Pancreas (tissue), 10 donors: ENCODE measurements at places on chromosomes 5 and 9. TPM values are rescaled to one million over a fixed set of nuclear protein-coding genes. Genes with fewer than 3 reads are reported as not detected.
A peak's percentile ranks its signal among the peaks of the same experiment; 100 is the strongest.

GRCh38 chr5:110900829-110901228, 162.0 kb downstream of the SLC25A46 start:
- H3K36me3 ChIP-seq: no peaks in the 10 kb centered on the region
- H3K4me1 ChIP-seq: no peaks in the 10 kb centered on the region
- H3K27ac ChIP-seq: no peak overlapping the region
- DNase-seq: no peak
- no peaks in the 10 kb centered on the region for H3K27me3 ChIP-seq
- H3K4me3 ChIP-seq: no peak overlapping the region

GRCh38 chr9:38130724-38131123, 61.7 kb upstream of the SHB start:
- H3K4me1 ChIP-seq: no peaks in the 10 kb centered on the region
- no peaks in the 10 kb centered on the region for H3K36me3 ChIP-seq
- H3K27me3 ChIP-seq: no peaks in the 10 kb centered on the region
- peak; percentile 52 for DNase-seq

DNA sequence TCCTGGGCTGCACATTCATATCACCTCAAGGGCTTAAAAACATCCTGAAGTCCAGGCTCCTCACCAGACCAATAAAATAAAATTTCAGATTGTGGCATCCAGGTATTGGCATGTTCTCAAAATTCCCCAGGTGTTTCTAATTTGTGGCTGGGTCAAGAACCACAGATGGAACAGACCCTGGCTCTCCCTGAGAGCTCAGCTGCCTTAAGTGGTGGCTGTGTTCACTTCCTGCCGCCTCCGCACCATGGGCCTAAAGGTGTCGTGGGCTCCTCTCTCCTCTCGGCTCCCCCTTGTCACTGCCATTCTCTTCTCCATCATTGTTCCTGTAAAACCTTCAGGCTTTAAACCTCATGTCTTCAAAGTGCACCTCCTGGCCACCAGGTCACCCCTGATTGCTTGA, 17.8 kb upstream of the CCNJL start:
- no peaks in the 10 kb centered on the region for H3K27me3 ChIP-seq
- no peaks in the 10 kb centered on the region for H3K4me1 ChIP-seq
- no peak for DNase-seq
- no peak overlapping the region for H3K4me3 ChIP-seq
- no peak overlapping the region for H3K27ac ChIP-seq

DNA sequence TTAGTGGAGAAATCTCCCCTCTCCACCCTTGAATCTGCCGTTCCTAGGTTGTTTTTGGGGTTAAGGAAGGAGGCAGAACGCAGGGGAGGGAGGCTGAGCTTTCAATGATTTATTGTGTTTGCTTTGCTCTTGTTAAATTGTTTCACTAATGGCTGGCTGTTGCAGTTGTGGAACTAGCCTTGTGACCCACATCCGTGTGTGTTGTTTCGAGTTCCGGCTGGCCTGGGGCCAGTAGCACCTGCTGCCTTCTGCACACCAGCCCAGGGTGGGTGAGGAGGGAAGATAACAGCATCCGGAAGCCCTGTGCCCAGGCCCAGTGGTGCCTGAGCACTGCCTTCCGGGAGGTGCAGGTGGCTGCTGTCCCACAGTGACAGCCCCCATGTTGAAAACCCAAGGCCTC, 3.6 kb downstream of the ERGIC1 start:
- H3K36me3 ChIP-seq: no peaks in the 10 kb centered on the region
- peak overlapping the region; percentile 79 for H3K27ac ChIP-seq
- H3K27me3 ChIP-seq: no peaks in the 10 kb centered on the region
- peak; percentile 88 for DNase-seq

DNA sequence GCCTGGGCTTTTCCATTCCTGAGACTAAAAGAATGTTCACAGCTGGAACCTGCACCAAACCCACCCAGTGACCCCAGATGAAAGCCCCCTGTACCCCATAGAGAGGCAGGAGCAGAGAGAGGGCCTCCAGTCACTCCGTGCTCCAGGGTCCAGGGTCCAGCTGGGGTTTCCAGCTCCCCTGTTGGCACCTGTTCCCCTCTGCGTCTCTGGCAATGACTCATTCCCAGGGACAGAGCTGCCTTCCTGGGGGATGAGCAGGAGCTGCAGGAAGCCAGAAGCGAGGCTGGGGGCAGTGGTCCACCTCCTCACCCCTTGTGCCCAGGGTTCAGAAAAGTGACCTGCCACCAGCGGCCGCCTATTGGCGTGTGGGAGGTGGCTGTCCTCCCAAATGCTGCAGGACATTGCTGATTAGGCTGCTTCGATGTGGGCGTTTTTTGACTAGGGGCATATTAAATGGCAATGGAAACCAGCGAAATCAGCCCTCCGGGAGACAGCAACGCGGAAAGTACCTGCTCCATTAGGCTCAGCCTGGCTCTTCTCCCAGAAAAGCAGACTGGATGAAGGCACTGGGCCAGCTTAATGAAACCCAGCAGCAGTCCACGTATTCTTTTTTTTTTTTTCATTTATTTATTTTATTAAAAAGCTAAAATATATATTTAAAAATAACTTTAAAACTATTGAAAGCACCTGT, 97.4 kb downstream of the DAP start:
- no peaks in the 10 kb centered on the region for H3K27me3 ChIP-seq
- peaks cover 6% of the 10 kb centered on the region for H3K4me1 ChIP-seq
- no peaks in the 10 kb centered on the region for H3K36me3 ChIP-seq
- peak; percentile 62 for DNase-seq

- no peaks in the 10 kb centered on the region for H3K4me1 ChIP-seq
- no peak for DNase-seq
- H3K4me3 ChIP-seq: no peak overlapping the region
- no peaks in the 10 kb centered on the region for H3K36me3 ChIP-seq
- H3K27me3 ChIP-seq: no peaks in the 10 kb centered on the region
These were observed 93.9 kb downstream of the MAPKAP1 start for GRCh38 chr9:125613141-125613540.

- no peak for DNase-seq
- H3K27me3 ChIP-seq: no peaks in the 10 kb centered on the region
- no peak overlapping the region for H3K4me3 ChIP-seq
- H3K36me3 ChIP-seq: no peaks in the 10 kb centered on the region
- H3K27ac ChIP-seq: no peak overlapping the region
These were observed 641.5 kb upstream of the CDH10 start for GRCh38 chr5:25286319-25286718.

DNA sequence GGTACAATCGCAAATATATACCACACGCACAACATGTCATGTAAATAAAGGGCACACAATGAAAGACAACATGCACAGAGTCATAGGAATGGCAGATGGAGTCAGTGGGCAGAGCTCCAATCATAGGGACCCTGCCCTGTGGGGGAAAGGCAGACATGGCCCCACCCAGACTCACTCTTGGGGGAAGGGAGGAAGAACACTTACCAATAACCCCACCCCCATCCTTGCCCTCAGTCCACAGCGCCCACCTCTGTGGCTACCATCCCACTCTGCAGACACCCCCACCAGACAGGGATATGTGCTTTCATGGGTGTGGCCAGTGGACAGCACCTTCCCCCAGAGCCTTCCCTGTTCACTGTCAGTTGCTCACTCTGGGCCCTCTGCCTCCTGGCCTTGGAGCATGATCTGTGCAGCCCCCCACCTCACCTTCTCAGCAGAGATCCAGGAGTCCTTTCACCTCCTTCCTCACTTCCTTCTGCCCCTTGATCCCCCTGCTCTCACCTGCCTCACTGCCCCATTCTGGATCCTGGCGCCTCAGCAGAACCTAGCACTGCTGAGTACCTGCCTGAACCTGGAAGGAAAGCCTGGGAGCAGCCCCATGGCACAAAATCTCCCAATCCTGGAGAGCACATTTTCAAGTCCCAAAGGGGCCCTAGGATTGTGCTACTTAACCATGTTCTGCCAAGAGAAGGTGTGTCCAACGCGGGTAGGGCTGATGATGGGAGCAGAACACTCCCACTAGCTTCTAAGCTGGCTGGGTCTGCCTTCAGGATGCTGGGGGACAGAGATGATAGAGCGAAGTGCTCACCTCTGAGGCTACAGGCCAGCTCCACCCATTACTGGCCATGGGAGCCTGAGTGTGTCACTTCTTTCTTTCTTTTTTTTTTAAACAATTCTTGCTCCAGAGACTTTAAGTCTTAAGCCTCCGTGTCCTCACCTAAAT, 1.5 kb upstream of the PHF19 start:
- no peak overlapping the region for H3K27ac ChIP-seq
- no peaks in the 10 kb centered on the region for H3K4me1 ChIP-seq
- H3K27me3 ChIP-seq: no peaks in the 10 kb centered on the region
- DNase-seq: no peak
- no peak overlapping the region for H3K4me3 ChIP-seq

- peak; percentile 4 for DNase-seq
- no peak overlapping the region for H3K27ac ChIP-seq
- no peak overlapping the region for H3K4me3 ChIP-seq
- H3K4me1 ChIP-seq: no peaks in the 10 kb centered on the region
- no peaks in the 10 kb centered on the region for H3K27me3 ChIP-seq
These were observed 16.4 kb upstream of the FCN2 start for GRCh38 chr9:134863941-134864820.

DNA sequence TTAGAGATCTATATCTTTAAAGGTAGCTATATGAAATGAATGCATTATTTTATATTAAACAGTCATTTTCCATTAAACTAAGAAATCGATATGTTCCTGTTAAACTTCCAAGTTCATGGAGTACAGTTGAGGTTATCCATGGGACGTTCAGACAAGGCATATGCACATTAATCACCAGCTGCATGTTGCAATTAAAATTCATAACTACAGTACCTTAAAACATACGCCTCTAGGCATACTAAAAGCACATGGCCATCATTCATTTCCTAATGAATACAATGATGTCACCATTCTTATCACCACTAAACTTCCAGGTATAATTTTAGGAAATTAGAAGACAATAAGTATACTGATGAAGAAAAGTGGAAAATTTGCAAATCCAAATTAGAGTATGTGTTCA, 174.3 kb downstream of the CDH12 start:
- no peaks in the 10 kb centered on the region for H3K4me1 ChIP-seq
- H3K36me3 ChIP-seq: no peaks in the 10 kb centered on the region
- no peak overlapping the region for H3K4me3 ChIP-seq
- no peak overlapping the region for H3K27ac ChIP-seq
- DNase-seq: no peak

DNA sequence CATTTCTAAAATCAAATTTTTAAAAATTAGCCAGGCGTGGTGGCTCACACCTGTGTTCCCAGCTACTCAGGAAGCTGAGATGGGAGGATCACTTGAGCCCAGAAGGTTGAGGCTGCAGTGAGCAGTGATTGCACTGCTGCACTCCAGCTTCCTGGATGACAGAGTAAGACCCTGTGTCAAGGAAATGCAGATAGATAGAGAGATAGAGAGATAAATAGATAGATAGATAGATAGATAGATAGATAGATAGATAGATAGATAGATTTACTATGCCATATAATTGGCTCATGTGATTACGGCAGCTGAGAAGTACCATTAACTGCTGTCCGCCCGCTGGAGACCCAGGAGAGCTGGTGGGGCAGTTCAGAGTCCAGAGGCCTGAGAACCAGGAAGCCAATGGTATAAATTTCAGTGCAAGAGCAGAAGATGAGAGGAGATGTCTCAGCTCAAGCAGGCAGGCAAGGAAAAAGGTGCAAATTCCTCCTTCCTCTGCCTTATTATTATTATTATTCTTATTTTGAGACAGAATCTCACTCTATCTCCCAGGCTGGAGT, 13.0 kb upstream of the PTGES start:
- DNase-seq: no peak
- H3K4me3 ChIP-seq: no peak overlapping the region
- H3K4me1 ChIP-seq: peaks cover 9% of the 10 kb centered on the region
- no peaks in the 10 kb centered on the region for H3K27me3 ChIP-seq

DNA sequence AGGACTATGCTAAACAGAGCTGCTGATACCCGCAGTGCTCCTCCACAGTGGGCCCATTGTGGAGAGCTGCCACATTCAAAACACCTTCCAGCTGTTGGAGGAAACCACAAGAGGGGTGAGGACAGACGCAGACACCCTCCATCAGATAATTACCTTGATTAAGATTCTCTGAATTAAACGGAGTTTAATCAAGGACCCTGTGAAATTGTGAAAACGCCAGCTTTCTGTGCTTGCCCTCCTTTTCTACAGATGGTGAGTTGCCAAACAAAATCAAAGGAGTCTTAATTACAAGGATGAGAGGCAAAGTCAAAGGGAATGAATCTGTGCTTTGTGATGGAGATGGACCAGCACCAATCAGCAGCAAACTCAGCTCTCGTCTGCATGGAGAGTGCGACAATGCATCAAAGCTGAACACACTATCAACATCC, 596.1 kb downstream of the ELAVL2 start:
- H3K4me1 ChIP-seq: no peaks in the 10 kb centered on the region
- H3K27ac ChIP-seq: no peak overlapping the region
- no peak for DNase-seq
- H3K4me3 ChIP-seq: no peak overlapping the region
- H3K27me3 ChIP-seq: no peaks in the 10 kb centered on the region

GRCh38 chr9:107793541-107793940, 304.0 kb upstream of the KLF4 start:
- H3K27ac ChIP-seq: no peak overlapping the region
- no peaks in the 10 kb centered on the region for H3K4me1 ChIP-seq
- H3K27me3 ChIP-seq: no peaks in the 10 kb centered on the region
- no peak for DNase-seq
- no peak overlapping the region for H3K4me3 ChIP-seq

GRCh38 chr9:17630531-17630949, 51.7 kb downstream of the SH3GL2 start:
- DNase-seq: no peak
- H3K4me1 ChIP-seq: no peaks in the 10 kb centered on the region
- no peak overlapping the region for H3K27ac ChIP-seq
- no peaks in the 10 kb centered on the region for H3K27me3 ChIP-seq
- no peaks in the 10 kb centered on the region for H3K36me3 ChIP-seq
- H3K4me3 ChIP-seq: no peak overlapping the region

- no peak overlapping the region for H3K27ac ChIP-seq
- no peak for DNase-seq
- no peaks in the 10 kb centered on the region for H3K36me3 ChIP-seq
- H3K4me1 ChIP-seq: no peaks in the 10 kb centered on the region
- H3K27me3 ChIP-seq: no peaks in the 10 kb centered on the region
- no peak overlapping the region for H3K4me3 ChIP-seq
These were observed 250.4 kb upstream of the PCSK5 start for GRCh38 chr9:75639971-75640610.

DNA sequence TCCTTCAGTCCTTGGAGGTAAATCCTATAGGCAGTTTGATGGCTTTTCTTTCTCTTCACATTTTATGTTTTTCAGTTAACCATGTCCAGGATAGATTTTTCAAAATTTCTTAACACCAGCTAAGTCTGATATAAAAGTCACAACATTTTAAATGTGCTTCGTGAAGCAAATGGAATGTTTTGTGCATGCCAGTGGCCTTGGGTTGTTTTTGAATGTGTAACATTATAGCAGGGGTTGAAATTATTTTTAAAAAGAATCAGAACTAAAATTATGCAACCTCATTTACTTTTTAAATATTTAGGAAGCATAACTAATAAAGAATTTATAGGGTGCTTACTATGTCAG, 201.1 kb downstream of the ARHGEF28 start:
- H3K4me3 ChIP-seq: no peak overlapping the region
- H3K27me3 ChIP-seq: no peaks in the 10 kb centered on the region
- H3K36me3 ChIP-seq: no peaks in the 10 kb centered on the region
- H3K27ac ChIP-seq: no peak overlapping the region
- peaks cover 8% of the 10 kb centered on the region for H3K4me1 ChIP-seq

Gene SLC35A4
- total RNA-seq: 18.1 TPM

Gene DMRT2
- 0.14 TPM for total RNA-seq

Gene ZFP37
- total RNA-seq: 1.2 TPM

Gene CBY3
- total RNA-seq: not detected

Gene PCDHGA2
- 1.6 TPM for total RNA-seq

Gene HBEGF
- total RNA-seq: 2.1 TPM

Gene ABO
- 5.7 TPM for total RNA-seq

Gene GAS1
- total RNA-seq: 16.7 TPM

Gene SELENOP
- total RNA-seq: 139 TPM
